ENCODE measurements at places on chromosomes 16 and 17. TPM values are rescaled to one million over a fixed set of nuclear protein-coding genes. Genes with fewer than 3 reads are reported as not detected.

DNA sequence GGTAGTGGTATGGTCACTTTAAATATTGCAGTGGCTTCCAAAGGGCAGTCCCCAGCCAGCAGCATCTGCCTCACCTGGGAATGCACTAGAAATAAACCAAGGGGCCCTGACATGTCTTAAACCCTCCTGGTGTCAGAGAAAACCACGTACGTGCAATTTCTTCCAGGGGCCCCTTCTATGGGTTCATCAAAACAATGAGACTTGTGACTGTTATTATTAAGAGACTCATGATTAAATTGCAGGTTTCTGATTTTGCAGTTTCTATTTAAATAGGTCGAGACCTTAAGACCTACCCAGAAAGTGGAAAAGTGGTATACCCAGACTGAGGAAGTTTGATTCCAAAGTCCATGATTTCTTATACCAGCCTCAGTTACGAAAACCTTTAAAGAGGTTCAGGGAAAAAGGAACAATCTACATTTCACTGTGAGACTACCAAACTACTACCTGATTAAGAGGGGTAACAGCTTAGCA lies 746 bp upstream of the POLG2 start:
- no peak for DNase-seq
- H3K36me3 ChIP-seq: peaks cover 54% of the 10 kb centered on the region
- H3K27me3 ChIP-seq: no peaks in the 10 kb centered on the region
- peak overlapping the region; percentile 100 for H3K4me3 ChIP-seq

GRCh38 chr16:3519581-3519980 lies 18.8 kb downstream of the CLUAP1 start:
- no peak overlapping the region for H3K4me3 ChIP-seq
- no peak overlapping the region for H3K27ac ChIP-seq
- no peak for DNase-seq
- no peaks in the 10 kb centered on the region for H3K27me3 ChIP-seq

- peaks cover 26% of the 10 kb centered on the region for H3K4me1 ChIP-seq
- H3K36me3 ChIP-seq: peaks cover 12% of the 10 kb centered on the region
- no peaks in the 10 kb centered on the region for H3K27me3 ChIP-seq
- DNase-seq: no peak
- peak overlapping the region; percentile 18 for H3K27ac ChIP-seq
Observed at GRCh38 chr17:82752371-82753200, 721 bp downstream of the TBCD start.

- no peak overlapping the region for H3K4me3 ChIP-seq
- peaks cover 31% of the 10 kb centered on the region for H3K4me1 ChIP-seq
- DNase-seq: no peak
- H3K36me3 ChIP-seq: no peaks in the 10 kb centered on the region
Observed at GRCh38 chr17:48486557-48486956, 44.3 kb downstream of the HOXB1 start.

DNA sequence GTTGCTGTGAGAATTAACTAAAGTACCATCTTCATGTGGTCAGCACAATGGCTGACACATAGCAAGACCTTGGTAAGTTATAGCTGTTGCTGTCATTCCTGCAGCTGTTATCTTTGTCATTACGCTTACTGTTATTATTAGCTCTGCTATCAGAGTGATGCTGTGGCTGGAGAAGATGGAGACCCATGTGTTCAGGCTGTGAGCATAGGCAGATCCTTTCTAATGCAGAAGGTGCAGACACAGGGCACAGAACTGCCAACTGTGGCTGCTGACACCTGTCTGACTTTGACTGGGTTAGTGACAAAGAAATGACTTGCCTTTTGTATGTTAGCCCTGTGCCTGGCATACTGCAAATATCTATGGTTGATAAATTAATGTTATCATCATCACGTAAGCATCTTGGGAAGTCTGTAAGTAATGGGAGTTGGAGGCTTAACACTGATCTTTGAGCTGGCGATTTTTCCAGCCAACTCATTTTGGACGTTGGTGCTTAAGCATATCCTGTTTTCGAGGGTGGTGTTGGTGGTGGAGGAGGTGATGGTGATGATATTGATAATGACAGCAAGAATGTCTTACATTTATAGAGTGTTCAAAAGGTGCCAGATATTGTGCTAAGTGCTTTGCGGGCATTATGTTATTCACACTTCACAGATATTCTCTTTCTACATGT lies 695.3 kb downstream of the WWOX start:
- peaks cover 5% of the 10 kb centered on the region for H3K4me1 ChIP-seq
- no peak for DNase-seq
- no peak overlapping the region for H3K27ac ChIP-seq
- no peaks in the 10 kb centered on the region for H3K27me3 ChIP-seq
- no peak overlapping the region for H3K4me3 ChIP-seq

DNA sequence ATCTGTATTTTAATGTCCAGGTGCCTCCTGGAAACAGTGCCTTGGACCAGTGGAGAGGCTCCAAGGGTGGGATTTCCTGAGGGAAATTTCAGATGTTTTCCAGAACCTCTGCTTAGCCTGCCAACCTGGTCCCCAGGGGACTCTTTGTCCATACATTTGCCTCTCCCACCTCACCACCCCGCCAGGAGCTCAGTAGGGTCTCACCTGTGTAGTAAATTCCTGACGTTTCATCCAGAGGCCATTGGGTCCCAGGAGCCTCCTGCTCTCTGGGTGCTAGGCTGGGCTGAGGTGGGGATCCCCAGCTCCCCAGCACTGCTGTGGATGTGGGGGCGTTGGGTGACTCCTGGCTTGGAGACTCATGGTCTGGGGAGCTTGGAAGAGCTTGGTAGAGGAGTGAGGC lies 2.7 kb downstream of the NLRP1 start:
- peaks cover 74% of the 10 kb centered on the region for H3K4me1 ChIP-seq
- no peaks in the 10 kb centered on the region for H3K27me3 ChIP-seq
- H3K4me3 ChIP-seq: no peak overlapping the region
- peak overlapping the region; percentile 54 for H3K27ac ChIP-seq
- no peak for DNase-seq
- peaks cover 47% of the 10 kb centered on the region for H3K36me3 ChIP-seq

P3H4 gene
- total RNA-seq: 1.2 TPM

FGF11 gene
- total RNA-seq: 1.6 TPM

MT1H gene
- 7.4 TPM for total RNA-seq

SLC6A2 gene
- total RNA-seq: not detected

ARMC7 gene
- total RNA-seq: 3.8 TPM

SLC38A8 gene
- total RNA-seq: not detected
